Upper lobe of right lung (tissue), 1 donor: ENCODE measurements at places on chromosomes 7 and 10. TPM values are rescaled to one million over a fixed set of nuclear protein-coding genes. Genes with fewer than 3 reads are reported as not detected.

C7orf57 gene
- not detected for total RNA-seq

IGFBP3 gene
- total RNA-seq = 87.0 TPM

OR6V1 gene
- not detected for total RNA-seq

DNA sequence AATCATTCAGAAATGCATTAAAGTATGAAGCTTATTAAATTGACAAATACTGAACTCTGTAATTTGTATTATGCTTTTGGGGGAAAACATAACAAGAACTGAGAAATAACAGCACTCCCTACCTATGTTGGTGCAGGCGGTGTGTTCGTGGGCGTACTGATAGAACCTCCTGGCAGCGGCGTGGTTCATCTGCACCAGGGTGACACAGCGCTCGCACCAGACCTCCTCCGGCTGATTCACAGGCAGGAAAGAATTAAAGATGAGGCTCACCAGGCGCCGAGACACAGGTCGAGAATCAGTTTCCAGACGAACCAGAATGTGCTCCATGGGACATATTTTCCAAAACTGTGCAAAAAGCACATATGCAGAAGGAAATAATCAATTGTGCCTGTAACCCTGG, 40.2 kb downstream of the NCAPG2 start:
- no peaks in the 10 kb centered on the region for H3K27me3 ChIP-seq
- no peak overlapping the region for H3K4me3 ChIP-seq
- no peak for DNase-seq
- H3K27ac ChIP-seq = no peak overlapping the region
- H3K36me3 ChIP-seq = peaks cover 5% of the 10 kb centered on the region

- no peaks in the 10 kb centered on the region for H3K36me3 ChIP-seq
- no peak overlapping the region for H3K27ac ChIP-seq
- H3K4me3 ChIP-seq = no peak overlapping the region
- H3K27me3 ChIP-seq = no peaks in the 10 kb centered on the region
- H3K4me1 ChIP-seq = peaks cover 6% of the 10 kb centered on the region
Observed at GRCh38 chr10:112819231-112819630, 130.8 kb upstream of the TCF7L2 start.

DNA sequence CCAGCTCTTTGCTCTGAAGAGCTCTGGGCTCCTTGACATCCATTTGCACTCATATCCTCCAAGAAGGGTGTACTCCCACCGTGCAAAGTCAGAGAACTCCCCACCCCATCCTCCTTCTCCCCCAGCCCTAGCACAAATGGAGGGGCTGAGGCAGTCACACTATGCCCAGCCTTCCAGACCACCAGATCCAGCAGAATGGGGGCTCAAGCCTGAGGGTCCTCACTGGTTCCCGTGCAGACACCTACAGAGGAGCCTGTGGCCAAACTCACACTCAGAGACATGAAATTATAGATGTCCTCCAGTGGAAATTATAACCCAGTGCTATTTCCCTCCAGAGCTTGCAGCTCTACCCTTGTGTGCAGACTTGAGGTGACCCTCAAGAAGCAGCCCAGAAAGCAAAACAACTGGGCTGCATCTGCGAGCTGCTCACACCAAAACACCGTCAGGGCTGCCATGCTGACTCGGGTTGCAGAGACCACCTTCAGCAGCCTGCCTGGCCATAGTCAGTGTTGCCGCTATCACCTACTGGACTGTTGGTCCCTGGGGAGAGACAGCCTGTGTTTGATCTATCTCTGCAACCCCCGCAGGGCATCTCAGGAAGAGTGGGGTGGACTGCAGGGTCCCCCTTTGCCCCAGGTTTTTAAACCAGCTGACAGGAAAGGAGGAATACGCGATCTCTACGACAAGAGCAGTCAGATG, 7.4 kb downstream of the ZNF488 start:
- no peak overlapping the region for H3K4me3 ChIP-seq
- no peak for DNase-seq
- H3K27me3 ChIP-seq = peaks cover 3% of the 10 kb centered on the region
- no peak overlapping the region for H3K27ac ChIP-seq

- peaks cover 13% of the 10 kb centered on the region for H3K4me1 ChIP-seq
- H3K36me3 ChIP-seq = no peaks in the 10 kb centered on the region
- H3K27me3 ChIP-seq = no peaks in the 10 kb centered on the region
- no peak for DNase-seq
Observed at GRCh38 chr7:21946222-21946709, 567 bp upstream of the CDCA7L start.
